Activated CD8-positive, alpha-beta memory T cell treated with anti-CD3 and anti-CD28 coated beads, Interleukin-2, amount 50 U/mL, for 48 hours (primary cell): ENCODE measurements at places on chromosomes 3 and 15.

GRCh38 chr3:116015931-116016330 lies 392.6 kb downstream of the GAP43 start:
- DNase-seq: no peak

DNA sequence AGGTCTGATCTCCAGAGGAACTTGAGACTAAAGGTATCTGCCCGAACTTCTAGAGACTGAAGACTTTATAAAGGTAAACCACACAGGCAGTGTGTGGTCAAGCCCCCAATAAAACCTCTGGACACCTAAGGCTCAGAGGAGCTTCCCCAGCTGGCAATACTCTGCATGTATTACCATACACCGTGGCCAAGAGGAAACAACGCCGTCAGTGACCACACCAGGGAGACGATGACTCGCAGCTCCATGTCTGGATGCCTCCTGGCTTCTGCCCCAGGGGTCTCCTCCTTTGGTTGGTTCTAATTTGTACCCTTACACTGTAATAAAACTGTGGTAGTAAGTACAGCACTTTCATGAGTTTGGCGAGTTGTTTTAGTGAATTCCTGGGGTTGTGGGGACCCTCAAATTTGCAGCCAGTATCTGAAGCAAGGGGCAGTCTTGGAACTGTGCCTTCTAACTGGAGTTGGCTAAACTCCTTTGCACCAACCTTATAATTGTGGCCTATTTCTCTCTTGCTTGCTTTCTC lies 32.1 kb upstream of the BCL2L10 start:
- DNase-seq: peak; percentile 34

GRCh38 chr3:31041161-31041978 lies 146.9 kb upstream of the GADL1 start:
- no peak for DNase-seq

DNA sequence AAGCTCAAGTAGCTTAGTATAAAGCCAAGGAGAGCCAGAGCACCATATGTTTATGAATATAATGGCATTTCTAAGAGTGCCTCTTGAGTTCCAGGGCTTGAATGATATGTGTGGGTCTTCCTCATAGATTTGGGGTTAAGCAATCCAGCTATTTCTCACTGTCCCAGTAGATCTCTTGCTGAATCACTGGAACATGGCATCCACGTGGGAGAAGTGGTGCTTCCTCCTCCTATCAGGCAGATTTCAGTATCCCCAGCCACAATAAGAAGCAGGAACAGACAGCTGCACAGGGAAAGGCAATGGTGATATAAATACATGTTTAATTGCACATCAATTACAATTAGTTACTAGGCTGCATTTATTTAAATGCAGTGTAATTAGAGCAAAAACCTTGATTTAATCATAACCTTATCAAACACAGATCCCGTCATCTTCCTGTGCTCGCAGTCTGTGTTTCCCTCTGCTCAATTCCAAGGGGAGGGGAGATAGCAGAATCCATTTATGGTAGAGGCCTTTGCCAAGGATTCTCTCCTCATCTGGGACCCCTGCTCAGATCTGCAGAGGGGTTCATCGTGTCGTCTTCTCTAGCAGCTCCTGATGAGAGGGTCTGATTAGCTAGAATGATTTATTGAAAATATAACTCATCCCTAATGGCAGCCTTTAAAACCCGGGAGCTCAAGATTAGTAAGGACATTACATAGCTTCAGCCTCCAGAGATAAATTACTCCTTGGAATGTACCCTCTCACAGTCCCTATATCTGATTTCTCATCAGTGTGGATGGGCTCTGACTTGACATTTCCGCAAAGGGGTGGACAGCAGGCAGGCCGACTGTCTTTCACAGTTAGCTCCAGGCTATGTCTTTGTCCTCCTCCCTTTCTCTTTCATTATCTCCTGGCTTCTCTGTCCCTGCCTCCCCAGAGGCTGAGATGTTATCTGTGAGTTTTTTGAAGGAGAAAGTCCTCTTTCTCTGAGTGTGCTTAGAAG lies 775.9 kb downstream of the AGBL1 start:
- no peak for DNase-seq

DNA sequence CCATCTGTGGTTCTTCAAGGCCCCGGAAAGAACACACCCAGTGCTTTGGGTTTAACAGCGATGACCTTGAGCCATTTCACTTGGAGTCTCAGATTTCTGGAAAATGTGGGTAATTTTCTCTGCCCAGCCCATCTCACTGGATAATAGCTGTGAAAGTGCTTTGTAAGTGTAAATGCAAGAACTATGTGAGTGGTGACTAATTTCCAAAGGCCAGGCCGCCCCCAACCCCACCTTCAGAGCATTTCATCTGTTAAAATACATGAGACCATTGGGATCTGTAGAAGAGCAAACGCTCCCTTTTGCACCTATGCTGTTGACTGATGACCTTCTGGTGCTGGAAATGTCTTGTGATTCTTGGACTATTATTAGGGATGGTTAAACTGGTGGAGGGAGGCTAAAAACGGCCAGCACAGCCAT lies 196.8 kb upstream of the LPP start:
- DNase-seq: no peak

DNA sequence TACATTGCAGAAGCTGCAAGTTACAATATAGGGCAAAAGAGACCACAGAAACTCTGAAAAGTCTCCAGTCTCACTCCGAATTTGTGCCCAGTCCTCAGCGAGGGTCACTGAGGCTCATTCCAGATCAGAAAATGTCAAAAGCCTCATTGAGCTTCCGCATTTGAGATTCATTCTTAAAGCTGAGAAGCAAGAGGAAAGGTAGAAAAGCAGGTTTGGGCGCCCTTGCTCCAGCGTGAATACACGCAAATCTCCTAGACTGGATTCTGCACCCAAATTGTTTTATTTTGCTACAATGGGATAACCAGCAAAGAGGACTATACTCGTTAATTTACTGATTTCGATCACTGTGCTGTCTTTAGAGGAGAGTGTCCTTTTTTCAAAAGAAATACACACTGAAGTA lies 212.2 kb downstream of the STT3B start:
- no peak for DNase-seq

- no peak for DNase-seq
These were observed 53.4 kb upstream of the ATP2B2 start for GRCh38 chr3:10558736-10559135.

- no peak for DNase-seq
These were observed 198.7 kb upstream of the CHRNA7 start for GRCh38 chr15:31831596-31831995.

DNA sequence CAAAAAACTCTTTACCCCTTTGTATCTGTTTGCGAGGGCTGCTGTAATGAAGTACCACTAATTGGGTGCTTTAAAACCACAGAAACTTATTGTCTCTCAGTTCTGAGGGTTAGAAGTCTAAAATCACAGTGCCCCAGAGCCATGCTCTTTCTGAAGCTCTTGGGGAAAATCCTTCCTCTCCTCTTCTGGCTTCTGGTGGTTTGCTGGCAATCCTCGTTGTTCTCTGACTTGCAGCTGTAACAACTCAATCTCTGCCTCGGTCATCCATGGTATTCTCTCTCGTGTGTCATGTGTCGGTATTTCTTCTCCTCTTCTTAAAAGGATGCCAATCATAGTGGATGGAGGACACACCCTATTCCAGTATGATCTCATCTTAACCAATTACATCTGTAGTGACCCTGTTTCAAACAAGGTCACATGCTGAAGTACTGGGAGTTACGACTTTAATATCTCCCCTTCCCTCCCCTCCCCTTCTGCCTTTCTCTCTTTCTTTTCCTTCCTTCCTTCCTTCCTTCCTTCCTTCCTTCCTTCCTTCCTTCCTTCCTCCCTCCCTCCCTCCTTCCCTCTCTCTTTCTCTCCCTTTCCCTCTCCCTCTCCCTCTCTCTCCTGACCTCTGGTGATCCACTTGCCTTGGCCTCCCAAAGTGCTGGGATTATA lies 6.5 kb upstream of the ARL8B start:
- no peak for DNase-seq

DNA sequence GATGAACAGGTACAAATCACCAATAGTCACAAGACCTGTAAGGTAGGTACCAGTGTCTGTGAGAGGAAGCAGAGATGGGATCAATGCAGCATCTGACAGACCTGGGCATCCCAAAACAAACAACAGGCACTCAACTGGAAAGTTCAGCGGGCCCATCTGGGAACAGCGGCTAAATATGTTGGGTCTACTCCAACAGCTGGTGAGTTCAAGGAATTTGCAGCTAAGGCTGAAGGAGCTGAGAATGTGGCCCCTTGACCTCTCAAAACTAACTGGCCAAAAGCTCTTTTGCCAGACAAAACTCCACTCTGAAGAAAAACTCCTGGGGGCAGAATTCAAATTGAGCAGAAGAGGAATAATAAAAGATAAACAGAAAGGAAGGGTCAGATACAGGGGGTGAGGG lies 24.4 kb downstream of the AVEN start:
- no peak for DNase-seq

- DNase-seq: no peak
These were observed 47.9 kb upstream of the OSBPL11 start for GRCh38 chr3:125643172-125643571.

DNA sequence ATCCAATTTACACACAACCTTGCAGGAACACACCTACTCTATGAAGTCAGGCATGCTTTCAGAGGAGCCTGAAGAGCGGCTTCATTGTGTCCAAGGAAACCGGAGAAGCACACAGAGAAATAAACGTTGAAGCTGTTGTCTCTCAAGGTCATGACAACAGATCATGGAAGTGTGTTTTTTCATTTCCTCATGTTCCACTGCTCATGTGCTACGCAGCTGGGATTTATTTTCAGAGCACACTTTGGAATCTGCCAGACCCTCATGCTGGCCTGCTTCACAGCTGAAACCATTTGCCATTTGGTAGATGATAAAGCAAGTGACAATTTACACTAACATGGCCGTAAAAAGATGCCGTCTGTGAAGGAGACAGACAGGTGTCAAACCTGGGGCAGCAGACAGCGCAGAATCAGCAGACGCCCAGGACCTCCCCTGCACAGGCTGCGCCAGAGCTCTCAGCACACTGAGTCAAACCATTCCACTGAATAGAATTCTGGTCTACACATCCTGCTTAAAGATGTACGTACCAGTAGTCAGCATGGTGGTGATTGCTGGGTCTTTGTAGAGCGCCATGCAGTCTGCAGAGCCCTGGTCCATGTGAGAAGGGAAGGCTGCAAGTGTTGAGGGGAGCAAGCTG lies 99.3 kb downstream of the ARNT2 start:
- no peak for DNase-seq

GRCh38 chr15:80609512-80609946 lies 85.6 kb upstream of the ABHD17C start:
- no peak for DNase-seq

- no peak for DNase-seq
These were observed 109.3 kb upstream of the MRPS22 start for GRCh38 chr3:139234491-139234890.

DNA sequence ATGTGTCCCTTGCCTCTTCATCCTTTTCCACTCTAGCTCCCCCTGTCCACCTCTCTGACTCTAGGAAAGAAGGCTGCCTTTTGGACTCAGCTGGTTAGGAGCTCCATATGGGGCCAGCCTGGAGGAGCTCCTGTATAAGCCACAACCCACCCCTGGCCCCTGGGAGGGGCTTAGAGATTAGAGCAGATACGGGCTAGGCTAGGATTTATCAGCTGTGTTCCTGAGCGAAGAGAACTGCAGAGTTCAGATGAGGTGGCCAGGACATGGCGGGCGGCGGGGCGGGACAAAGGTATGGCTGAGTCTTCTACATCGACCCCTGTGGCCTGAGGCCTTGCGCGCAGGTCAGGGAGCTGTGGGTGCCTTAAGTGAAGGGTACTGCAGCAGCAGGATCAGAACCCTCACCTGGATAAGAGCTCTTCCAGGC lies 7.9 kb downstream of the NBEAL2 start:
- no peak for DNase-seq

DNA sequence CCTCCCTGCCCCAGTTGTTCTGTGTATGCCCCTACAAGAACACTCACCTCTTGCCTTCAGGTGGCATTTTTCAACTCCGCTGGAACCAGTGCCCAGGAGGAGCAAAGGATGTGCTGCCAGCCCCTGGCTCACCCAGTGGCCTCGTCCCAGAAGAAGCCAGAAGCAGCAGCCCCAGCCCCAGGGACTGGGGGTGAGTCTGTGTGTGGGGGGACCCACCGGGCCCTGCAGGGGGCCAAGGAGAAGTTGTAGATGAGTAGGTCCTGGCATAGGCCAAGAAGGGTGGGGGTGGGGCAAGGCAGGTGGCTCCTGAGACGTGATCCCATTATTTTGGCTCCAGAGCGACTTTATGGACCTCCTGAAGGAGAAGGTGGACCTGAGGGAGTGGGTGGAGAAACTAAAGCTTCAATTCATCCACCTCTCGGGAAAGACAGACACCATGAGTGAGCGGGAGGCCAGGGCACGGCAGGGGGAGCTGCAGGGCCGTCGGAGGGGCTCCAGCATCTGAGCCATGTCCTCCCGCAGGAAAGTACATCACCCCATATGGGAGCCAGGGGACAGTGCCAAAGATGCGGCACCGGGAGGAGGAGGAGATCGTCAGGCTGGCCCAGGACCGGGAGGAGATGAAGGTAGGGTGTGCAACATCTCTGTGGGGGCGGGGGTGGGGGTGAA lies 29.3 kb downstream of the NGRN start:
- no peak for DNase-seq

DNA sequence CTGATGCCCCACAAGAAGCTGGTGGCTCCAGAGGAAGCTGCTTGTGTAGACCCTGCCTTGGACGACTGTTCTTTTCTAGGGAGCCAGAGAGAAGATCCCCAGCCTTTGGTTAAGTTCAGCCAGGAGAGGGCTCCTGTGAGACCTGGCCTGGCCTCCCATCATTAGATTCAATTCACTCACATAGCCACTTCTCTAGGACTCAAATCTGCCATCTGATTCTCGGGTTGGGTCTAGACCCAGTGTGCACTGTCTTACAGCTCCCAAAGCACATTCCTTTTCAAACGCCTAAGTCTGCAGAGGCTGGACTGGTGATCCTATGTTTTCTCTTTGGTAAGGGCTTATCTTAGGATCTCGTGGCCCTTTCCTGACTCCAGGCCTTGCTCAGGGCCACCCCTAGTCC lies 81.7 kb upstream of the NPHP3 start:
- no peak for DNase-seq

DNA sequence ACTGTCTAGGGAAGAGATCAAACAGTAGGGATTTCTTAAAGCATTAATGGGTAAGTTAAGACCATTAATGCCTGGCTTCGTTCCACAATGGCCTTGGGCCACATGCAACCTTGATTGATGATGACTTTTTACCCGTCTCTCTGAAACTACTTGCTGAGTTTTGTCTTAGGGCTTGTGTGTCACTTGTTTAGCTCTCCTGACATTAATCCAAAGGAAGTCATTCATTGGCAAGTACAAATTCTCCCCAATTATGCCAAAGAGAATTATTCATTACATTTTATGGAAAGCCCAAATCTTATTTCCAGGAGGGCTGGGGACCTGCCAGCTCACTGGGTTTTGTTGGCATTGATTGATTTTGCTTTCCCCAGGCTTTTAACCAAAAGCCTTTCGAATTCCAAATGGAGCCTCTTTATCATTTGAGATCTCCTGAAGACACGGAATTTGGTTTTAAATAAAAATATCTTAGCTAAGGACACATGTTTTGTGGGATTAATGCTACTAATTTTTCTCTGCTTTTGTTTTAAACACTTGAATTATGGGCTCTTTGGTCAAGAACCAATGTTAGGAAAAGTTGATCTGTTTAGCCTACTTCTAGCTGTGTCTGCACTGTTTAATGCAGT lies 40.7 kb downstream of the SERPINI1 start:
- no peak for DNase-seq
